ENCODE measurements at places on chromosomes 5 and 9.
A peak's percentile ranks its signal among the peaks of the same experiment; 100 is the strongest.

DNA sequence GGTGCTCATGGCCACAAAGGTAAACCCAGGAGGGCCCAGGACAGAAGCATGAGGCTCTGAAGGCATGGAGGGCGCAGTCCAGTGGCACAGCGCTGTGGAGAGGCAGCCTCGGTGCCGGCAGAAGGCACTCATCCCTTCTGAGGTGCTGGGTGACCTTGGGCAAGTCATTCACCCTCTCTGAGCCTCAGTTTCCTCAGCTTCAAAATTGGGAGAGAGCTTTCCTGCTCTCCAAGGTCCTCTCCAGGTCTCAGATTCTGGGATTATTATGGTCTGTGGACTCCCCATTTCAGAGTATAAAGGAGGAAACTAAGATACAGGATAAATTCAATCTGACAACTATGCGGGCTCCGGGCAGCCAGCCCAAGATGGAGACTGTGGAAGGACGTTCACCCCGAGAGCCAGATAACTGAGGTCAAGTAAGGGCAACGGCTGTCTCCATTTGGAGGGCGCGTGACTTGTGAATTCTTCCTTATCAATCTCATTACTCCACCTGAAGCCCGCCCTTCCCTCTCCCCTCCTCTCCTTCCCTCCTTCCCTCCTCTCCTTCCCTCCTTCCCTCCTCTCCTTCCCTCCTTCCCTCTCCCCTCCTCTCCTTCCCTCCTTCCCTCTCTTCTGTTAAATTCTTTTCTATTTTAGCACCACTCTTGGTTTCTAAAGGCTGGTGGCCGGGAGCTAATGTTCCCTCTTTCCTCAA is 58.1 kb downstream of the LRSAM1 start:
- DNase-seq: peak; percentile 34

DNA sequence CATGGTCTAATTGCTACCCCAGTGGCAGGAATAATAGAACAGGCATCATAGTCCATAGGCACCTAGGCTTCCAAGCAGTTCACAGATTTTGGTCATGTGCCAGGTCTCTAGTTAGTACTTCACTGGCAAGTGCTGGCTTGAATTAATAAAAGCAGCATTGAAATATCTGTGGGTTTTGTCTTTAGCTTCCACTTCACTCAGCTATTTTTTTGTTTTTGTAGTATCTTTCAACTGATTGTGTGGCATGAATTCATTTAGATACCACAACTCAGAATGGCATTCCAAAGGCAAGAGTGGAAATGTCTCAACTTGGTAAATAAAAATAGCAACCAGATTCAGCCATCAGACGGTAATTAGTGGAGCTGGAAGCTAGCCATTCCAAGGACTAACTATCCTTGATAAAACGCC is 27.9 kb upstream of the ITGA2 start:
- no peak for DNase-seq

GRCh38 chr9:83792746-83793145 is 24.8 kb downstream of the GKAP1 start:
- no peak for DNase-seq

- DNase-seq: no peak
Observed at GRCh38 chr5:43244823-43245565, 53.0 kb downstream of the NIM1K start.

- DNase-seq: no peak
Observed at GRCh38 chr5:122615146-122615545, 159.7 kb upstream of the SNX2 start.

GRCh38 chr9:27939186-27939585 is 365.9 kb upstream of the C9orf72 start:
- no peak for DNase-seq

DNA sequence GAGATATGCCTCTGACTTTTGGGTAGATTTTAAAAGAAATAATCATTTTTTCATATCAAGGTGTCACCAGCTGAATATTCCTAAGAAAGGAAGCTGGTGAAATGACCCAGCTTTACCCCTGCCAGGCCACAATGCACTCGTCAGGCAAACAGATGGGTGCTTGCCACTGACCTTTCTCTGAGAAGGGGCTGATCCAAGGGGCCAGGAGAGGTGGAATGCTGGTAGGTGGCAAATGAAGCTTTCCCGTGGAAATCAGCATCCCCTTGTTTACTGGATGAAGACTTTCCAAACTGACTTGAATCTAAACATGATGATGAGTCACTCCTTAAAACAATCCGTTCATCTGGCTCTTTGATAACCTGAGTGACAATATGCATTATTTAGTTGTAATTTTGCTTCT is 44.3 kb upstream of the PLPP6 start:
- no peak for DNase-seq

GRCh38 chr5:72300590-72301339 is 19.3 kb downstream of the MRPS27 start:
- DNase-seq: no peak

DNA sequence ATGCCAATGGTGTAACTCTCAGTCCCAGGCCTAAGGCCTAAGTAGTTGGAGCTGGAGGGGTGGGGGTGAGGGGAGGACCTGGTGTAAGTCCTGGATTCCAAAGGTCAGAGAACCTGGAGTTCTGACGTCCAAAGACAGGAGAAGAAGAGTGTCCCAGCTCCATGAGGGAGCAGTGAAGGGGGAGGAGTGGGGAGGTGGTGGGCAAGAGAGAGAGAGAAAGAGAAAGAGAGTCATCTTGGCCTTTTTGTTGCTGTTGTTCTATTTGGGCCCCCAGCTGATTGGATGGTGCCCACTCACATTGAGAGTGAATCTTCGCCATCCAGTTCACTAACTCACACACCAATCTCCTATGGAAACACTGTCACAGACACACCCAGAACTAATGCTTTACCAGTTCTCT is 198.9 kb downstream of the DAB2IP start:
- no peak for DNase-seq
